SJCRH30 (cell line): ENCODE measurements at places on chromosomes 1 and 21. TPM values are rescaled to one million over a fixed set of nuclear protein-coding genes. Genes with fewer than 3 reads are reported as not detected.

GRCh38 chr1:116972674-116973030 lies 28.9 kb upstream of the CD101 start:
- H3K4me3 ChIP-seq = no peak overlapping the region
- no peaks in the 10 kb centered on the region for H3K27me3 ChIP-seq
- peaks cover 29% of the 10 kb centered on the region for H3K4me1 ChIP-seq
- peak overlapping the region; percentile 62 for H3K27ac ChIP-seq

DNA sequence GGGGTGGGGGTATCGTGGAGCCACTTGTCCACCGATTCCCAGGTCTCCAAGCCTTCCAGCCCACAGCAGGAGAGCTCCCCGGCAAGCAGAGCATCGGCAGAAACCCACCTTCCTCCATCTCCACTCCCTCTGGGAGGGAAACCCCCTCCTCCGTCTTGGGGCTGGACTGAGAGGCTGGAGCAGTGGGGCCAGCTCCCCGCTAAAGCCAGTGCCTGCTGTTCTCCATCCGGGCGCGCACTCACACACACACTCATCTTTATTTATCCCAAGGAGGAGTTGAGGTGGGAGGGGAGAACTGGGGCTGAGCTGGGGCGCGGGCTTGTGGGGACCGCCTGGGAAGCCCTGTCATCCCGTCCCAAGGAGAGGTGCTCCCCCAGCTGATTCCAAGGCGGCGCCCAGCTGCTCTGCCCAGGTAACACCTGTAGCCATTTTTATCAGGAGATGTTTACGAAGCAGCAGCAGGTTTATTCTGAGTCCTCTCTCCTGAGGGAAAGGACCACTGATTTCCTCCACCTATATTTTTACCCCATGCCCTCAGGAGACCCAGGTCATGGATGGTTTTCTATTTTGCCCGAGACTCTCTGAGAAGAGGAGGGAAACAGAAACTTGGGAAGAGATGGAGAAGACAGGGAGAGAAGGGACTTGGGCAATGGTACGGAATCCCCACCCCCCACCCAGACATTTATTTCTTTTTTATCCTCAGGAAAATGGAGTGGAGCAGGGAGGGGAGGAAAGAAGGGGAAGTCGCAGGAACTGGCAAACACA lies 2.1 kb downstream of the KCNN3 start:
- no peaks in the 10 kb centered on the region for H3K27me3 ChIP-seq
- peak overlapping the region; percentile 76 for H3K4me3 ChIP-seq
- DNase-seq = peak; percentile 59

Gene SLC44A3
- 0.10 TPM in 1 of 2 replicates, not detected in the other for total RNA-seq

DNA sequence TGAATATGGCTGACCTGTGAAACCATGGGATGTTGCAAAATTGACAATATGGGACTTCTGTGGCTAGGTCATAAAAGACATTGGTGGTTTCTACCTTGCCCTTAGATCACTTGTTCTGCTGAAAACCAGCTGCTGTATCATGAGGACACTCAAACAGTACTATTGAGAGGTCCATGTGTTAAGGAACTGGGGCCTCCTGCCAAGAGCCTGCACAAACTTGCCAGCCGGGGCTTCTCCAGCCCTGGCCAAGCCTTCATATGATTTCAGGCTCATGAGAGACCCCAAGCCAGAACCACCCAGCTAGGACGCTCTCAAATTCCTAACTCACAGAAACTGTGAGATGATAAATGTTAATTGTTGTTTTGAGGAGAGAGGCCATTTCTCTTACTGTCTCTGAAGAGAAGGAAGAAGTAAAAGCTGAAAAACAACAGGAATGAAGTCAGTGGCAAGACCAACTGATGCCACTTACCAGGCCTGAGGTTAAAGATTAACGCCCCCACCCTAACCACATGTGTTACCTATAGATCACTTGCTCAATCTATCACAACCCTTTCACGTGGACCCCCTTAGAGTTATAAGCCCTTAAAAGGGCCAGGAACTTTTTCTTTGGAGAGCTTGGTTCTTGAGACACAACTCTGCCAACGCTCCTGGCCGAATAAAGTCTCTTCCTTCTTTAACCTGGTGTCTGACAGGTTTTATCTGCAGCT lies 3.9 kb upstream of the PITHD1 start:
- DNase-seq = no peak
- no peaks in the 10 kb centered on the region for H3K27me3 ChIP-seq
- no peak overlapping the region for H3K4me3 ChIP-seq
- H3K36me3 ChIP-seq = no peaks in the 10 kb centered on the region

- H3K27ac ChIP-seq = no peak overlapping the region
- H3K36me3 ChIP-seq = peaks cover 87% of the 10 kb centered on the region
- DNase-seq = no peak
- H3K4me1 ChIP-seq = no peaks in the 10 kb centered on the region
- no peaks in the 10 kb centered on the region for H3K27me3 ChIP-seq
- H3K4me3 ChIP-seq = no peak overlapping the region
Observed at GRCh38 chr1:154590756-154591155, 17.2 kb downstream of the ADAR start.

GRCh38 chr1:186443638-186444037 lies 17.3 kb downstream of the PDC start:
- no peaks in the 10 kb centered on the region for H3K27me3 ChIP-seq
- no peaks in the 10 kb centered on the region for H3K4me1 ChIP-seq
- DNase-seq = no peak
- H3K4me3 ChIP-seq = no peak overlapping the region
